ENCODE measurements at places on chromosomes 12 and 14.

- DNase-seq = no peak
Measured at GRCh38 chr12:46292754-46293402, 24.0 kb upstream of the SLC38A1 start.

DNA sequence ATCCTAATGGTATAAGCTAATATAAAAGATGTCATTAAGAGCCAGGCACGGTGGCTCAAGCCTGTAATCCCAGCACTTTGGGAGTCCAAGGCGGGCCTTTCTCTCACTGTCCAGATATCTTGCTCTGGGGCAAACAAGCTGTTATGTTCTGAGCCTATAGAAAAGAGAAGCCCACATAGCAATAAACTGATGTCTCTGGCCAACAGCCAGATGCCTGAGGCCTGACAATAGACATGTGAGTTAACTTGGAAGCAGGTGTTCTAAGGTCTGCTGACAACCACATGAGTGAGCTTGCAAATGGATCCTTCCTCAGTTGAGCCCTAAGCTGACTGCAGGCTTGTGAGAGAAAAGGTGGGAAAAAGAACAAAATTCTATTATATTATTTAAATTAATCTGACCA, 25.0 kb downstream of the YAF2 start:
- DNase-seq = peak; percentile 42

- no peak for DNase-seq
Measured at GRCh38 chr14:102450206-102451063, 59.1 kb downstream of the ANKRD9 start.

DNA sequence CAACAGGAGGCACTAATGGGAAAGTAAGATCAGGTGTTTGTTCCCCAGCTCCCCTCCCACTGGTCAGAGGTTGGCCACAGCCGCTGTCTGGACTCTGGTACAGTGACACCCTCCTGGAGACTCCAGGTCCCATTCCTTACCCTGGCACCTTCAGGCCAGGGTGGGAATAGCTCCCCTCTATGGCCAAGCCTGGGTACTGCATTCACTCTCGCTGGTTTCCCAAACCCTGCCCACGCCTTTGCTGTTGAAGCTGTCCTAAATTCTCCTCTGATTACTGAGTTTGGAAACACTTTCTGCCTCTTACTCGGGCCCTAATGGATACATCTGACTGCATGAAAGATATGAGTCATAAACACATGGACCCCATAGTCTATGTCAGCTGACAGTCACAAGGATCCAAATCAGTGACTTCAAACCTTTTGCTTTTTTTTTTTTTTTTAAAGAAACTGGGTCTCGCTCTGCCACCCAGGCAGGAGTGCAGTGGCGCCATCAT, 17.9 kb downstream of the HRK start:
- no peak for DNase-seq

DNA sequence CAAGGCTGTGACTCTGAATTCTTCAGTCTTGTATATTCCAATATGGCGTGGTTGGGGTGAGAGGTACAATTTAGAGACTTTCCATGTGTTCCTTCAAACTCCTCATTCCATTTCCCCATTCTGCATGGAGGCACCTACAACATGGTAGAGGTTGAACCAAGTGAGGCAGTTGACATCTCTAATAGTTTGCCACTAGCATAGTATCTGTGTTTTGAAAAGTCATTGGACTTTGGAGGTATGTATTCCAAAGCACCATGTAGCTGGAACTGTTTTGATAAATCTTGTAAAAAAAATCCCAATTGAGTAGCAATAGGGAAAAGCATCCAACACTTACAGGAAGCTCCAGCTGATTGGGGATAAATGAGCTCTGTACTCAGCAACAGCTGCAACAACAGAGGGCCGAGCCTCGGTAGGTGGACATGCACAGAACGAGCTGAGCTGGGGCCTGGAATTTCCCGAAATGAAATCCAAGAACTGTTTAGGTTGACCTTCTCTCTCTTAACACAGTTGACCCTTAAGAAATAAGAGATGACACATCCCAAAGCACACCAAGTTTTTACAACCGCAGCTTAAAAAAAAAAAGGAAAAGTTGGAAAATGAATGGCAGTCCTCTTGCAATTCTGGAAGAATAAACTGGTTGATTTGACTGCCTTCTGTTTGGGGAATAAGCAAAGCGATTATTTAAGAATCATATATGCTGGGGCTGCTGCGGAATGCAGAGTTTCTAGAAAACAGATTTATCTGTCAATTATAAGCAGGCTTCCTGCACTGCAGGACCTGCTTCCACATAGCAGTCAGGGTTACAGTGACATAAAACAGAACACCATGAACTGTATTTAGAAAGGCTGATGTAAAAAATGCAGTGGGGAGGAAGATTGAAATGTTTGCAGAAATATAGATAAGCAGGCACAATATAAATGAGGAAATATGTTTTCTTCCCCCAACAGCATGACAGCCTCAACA, 194.6 kb upstream of the KRR1 start:
- no peak for DNase-seq

DNA sequence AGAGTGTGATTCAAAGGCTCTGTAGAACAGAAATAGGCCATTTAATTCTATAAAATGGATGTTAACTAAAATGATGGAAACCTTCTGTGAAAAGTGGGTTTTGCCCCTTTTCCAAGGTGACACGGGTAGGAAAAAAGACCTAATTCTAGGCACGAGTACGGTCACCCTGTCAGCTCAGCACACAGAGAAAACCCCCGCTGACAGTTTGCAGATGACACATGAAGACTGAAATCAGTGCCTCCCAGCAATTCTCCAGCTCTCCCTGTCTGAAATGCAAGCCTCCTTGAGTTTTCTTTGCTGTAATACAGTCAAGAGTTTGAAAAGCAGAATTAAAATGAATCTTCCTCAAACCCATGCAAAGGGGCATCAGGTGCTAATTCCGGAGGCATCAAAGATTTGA, 230.0 kb downstream of the TMEM132D start:
- DNase-seq = no peak

DNA sequence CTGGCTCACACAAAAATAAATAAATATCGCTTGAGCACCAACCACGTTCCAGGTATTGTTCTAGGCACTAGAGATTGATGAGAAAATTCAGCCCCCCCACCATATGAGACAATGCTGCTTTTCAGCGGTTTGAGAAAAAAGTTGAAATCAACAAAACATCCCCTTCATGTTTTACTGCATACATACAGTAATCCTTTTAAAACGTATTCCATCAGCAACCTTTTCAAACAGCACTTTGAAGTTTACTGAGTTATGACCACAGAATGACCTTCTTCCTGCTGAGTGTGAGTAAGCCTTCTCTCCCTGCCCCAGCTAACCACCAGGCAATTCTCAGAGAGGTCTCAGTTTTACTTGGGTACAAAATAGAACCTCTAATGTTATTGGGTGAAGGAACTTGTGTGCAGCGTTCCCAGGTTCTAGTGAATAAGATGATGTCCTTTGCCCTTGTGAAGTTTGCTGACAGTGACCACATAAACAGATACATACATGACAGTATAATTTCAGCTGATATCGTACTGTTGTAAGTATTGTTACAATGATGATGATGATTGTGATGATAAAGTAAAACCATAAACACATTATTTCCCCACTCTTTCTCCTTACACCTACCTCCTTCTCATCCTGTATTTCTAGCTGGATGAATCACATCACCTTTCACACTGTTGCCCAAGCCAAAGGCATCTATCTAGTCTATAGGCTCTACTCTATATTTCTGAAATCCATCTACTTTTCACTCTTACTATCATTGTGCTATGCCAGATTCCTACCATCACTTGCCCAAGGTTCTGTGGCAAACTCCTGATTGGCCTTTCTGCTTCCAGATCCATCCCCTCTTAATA, 124.4 kb upstream of the KRR1 start:
- no peak for DNase-seq

GRCh38 chr12:62922539-62922938, 12.4 kb downstream of the PPM1H start:
- no peak for DNase-seq

DNA sequence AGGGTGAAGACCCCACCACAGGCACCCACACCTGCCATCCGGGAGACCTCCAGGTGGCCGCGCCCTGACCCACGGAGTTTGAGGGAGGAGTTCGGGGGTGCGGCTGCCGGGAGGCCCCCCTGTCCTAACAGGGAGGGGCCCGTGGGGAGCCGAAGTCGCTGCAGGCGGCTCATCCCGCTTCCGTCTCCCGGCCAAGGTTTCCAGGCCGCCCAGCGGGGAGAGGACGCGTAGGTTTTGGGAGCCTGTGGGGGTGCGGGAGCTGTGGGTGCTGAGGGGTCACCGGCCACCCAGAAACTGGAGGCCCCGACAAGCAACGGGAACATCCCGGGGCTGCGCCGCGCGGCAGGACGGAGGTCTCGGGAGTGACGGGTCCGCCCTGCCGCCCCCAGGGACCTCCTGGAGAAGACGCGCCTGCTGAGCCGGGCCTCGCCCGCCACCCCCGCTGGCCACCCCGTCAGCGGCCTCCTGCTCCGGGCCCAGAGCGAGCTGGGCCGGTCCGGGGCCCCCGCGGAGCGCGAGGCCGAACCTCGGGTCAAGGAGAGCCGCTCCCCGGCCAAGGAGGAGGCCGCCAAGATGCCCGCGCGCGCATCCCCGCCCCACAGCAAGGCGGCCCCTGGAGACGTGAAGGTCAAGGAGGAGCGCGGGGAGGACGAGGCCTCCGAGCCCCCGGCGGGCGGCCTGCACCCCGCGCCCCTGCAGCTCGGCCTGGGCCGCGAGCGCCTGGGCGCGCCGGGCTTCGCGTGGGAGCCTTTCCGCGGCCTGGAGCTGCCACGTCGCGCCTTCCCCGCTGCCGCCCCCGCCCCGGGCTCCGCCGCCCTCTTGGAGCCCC, 27.6 kb downstream of the LRCOL1 start:
- no peak for DNase-seq

- no peak for DNase-seq
Measured at GRCh38 chr14:59831121-59831730, 39.4 kb downstream of the RTN1 start.

GRCh38 chr14:89856871-89857345, 97.6 kb downstream of the EFCAB11 start:
- DNase-seq = no peak

DNA sequence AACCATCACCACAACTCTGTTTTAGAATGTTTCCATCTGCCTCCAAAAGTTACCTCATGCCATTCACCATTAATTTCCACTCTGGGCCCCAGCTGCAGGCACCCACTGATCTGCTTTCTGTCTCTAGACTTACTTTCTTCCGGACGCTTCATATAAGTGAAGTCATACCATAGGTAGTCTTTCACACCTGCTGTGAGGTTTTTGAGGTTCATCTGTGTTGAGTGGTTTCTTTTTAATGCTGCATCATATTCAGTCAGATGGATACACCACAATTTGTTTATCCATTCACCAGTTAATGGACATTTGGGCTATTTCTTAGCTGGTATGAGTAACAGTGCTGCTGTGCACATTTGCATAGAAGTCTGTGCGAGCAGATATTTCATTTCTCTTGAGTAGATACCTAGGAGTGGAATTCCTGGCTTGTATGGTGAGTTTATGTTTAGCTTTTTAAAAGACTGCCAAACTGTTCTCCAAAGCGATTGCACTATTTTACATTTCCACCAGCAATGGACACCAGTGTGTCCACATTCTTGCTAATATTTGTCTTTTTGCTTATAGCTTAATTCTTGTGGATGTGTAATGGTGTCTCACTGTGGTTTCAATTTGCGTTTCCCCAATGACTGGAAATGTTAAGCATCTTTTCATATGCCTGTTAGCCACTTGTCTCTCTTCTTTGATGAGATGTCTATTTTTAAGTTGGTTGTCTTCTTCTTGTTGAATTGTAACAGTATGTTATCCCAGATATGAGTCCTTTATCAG, 48.3 kb downstream of the ZFYVE21 start:
- DNase-seq = peak; percentile 8

DNA sequence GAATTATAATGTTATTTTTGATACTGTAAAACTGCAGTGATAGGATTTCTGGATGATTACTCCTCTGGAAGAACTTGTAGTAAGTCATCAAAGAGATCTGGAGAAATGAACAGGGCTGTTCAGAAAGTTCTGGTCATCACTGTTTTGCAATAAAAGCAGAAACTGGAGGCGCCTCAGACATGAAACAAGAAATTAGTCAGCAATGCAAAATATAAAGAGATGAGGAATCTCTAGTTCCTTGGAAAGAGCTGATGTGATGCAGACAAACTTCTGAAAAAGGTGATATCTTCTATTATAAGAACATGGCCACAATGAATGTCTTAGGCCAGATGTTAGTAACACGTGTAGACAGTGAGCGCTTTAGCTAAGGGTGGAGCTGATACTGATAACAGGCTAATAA, 9.5 kb downstream of the ACIN1 start:
- no peak for DNase-seq

DNA sequence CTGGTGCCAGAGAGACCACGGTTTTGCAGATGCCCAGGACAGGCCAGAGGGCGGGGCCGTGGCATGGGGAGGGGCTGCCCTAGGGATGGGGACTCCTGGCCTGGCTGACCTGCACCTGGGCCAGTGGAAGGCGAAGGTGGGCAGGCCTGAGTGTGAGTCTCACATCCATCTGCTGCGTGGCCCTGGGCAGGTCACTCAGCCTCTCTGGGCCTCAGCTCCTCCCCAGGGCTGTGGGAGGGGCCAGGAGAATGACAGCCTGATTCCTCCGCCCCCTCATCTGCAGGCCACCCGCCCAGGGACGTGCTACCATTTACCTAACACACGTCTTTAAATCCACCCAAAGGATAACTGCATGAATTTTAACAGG, 90.9 kb downstream of the GALNT9 start:
- DNase-seq = no peak

- no peak for DNase-seq
Measured at GRCh38 chr12:16272222-16272621, 5.3 kb downstream of the SLC15A5 start.

DNA sequence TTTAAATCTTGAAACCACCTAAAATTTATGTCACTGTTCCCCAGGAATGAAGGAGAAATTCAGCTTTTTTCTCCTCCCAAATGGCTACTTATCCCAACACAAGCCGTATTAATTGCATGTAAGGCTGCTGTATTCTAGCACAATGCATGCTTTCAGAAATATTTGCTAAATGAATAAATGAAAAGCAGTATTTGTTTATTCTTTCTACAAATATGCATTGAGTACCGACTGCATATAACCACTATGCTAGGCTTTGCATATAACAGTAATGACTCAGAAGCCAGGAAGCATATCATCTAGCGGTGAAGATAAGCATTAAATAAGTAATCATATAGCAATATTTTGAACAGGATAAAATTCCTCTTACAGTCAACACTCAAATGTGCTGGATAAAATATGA, 5.7 kb upstream of the LRR1 start:
- DNase-seq = no peak
